ENCODE measurements at places on chromosomes 16 and 17.
A peak's percentile ranks its signal among the peaks of the same experiment; 100 is the strongest.

DNA sequence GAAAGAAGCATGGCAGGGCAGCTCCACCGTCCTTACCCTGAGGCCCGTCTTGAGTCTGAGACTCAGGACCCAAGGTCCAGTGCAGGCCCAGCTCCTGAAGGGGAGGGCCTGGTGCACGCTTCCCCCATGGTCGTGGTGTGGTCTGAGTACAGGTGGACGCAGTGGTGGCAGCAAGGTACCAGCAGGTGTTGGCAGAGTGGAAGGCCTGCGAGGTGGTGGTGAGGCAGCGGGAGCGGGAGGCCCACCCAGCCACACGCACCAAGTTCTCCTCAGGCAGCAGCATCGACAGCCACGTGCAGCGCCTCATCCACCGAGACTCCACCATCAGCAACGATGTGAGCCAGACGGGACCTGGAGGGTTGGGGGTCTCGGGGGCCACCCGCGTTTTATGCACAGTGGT, 27.7 kb downstream of the MNT start:
- DNase-seq: no peak

DNA sequence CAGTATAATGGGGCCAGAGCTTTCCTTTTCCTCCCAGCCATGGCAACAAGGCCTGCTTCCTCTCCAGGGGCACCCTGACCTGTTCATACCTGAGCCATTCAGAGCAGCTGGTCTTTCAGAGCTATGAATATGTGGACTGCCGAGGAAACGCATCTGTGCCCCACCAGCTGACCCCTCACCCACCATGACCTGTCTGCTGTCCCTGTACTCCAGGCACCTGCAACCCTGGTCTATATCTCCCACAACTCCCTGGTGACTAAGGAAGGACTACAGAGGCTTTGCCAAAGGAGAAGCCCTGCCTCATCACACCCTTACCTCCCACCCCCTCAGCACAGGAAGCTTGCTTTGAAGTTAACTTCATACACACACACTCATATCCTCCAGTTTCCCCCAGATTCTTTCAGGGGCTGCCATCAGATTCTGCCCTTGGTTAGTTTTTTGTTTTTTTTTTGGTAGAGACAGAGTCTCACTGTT, 6.0 kb downstream of the TMEM106A start:
- DNase-seq: no peak

DNA sequence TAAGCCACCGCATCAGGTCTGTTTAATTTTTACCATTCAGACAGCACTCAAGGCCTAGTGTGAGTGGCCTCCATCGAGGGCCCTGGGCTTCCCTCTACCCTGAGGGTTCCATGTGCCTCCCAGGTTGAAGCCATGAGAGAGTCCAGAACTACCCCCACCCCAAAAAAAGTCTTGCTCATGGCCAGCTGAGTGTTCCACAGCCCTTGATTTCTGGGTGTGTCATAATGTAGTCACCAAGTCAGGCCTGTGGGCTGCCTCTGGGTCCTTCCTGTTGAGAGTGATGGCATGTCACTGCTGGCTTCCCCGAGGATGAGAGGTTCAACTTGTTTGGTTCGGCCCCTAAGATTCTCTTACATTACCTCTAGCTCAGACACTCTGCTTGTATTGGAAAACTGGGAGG, 100.6 kb downstream of the PITPNC1 start:
- DNase-seq: peak; percentile 15

- no peak for DNase-seq
These were observed 14.5 kb downstream of the TEX14 start for GRCh38 chr17:58677194-58677880.

GRCh38 chr17:40417258-40417608, 463 bp downstream of the TOP2A start:
- DNase-seq: no peak

DNA sequence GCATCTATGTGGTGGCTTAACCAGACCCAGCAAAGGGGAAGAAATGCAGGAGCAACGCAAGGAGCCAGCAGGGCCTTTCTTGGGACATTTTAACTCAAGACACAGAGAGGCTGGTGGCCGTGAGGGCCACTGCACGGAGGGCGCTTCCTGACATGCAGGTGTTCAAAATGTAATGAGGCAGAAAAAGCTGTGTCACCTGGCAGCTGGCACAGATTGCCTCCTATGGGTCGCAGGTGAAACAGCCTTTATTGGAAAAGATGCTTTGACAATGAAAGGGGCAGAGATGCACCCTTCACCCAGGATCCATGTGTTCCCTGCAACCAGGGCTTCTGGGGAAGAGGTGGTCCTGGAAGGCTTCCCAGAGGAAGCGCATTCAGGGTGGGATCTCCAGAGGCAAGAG, 219.3 kb downstream of the XYLT1 start:
- no peak for DNase-seq

DNA sequence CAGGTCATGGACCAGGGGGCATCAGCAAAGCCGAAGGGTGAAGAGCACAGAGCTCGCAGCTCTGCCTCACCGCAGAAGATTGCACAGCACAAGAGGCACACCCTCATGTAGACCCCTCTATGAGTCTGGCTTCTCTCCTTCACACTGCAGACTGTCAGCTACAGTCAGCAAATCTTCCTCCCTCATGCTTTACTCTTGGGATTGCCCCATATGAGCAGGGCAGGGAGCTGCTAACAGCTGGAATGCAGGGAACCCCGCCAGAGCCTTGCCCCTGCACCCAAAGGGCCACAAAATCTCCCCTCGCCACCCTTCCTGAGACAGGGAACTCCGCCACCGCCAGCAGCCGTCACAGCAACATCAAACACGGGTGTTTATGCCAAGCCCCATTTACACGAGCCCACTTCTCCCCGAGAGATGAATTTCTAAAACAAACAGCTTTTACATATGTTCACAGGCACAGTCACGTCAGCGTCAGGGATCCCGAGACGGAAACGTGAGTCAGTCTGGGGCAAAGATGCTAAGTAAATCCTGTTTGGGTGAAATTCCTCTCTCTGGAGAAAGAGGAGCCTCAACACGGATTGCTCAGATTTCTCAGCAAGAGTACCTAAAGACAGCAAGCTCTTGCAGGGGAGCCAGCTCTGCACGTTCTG, 121.9 kb downstream of the CDYL2 start:
- no peak for DNase-seq

- DNase-seq: no peak
These were observed 35.3 kb downstream of the FA2H start for GRCh38 chr16:74739275-74739674.

- DNase-seq: no peak
These were observed 15.4 kb downstream of the HS3ST3B1 start for GRCh38 chr17:14316126-14316832.

DNA sequence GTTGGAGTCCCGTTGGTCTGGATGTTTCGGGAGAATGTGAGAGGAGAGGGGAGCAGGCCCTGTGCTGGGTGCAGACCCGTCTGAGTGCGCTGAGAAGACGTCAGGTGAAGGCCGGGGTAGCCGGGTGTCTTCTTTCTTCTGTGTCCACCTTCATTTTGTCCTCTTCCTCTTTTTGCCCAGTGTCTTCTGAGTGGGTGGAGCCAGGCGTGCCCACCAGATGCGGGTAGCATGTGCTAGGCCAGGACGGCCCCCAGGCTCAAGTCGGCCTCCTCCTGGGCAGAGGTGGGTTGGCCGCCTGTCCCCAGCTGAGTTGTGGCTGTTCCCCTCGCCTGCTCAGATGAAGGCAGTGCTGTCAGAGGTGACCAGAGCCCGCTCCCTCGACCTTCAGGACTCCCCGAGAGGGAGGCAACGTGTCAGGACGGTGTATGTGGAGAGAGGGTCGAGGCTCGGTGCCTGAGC, 3.5 kb downstream of the METRNL start:
- no peak for DNase-seq

GRCh38 chr17:34114174-34114573, 140.9 kb upstream of the CCL2 start:
- DNase-seq: no peak

DNA sequence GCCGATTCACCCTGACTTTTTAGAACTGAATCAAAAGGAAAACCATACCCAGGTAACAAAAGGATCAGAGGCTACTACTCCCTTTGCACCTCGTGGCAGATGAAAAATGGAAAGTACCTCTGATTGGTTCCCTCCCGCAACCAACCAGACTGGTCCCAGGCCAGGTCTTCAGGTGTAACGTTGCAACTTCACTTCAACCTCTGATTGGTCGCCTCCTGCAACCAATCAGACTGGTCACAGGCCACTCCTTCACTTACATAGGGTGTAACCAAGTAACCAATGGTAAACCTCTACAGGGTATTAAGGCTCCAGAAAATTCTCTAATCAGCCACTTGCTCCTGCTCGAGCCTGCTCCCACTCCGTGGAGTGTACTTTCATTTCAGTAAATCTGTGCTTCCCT, 89.4 kb downstream of the ADCY9 start:
- DNase-seq: no peak

- no peak for DNase-seq
These were observed 36.9 kb downstream of the PKD1L3 start for GRCh38 chr16:71963125-71963875.

DNA sequence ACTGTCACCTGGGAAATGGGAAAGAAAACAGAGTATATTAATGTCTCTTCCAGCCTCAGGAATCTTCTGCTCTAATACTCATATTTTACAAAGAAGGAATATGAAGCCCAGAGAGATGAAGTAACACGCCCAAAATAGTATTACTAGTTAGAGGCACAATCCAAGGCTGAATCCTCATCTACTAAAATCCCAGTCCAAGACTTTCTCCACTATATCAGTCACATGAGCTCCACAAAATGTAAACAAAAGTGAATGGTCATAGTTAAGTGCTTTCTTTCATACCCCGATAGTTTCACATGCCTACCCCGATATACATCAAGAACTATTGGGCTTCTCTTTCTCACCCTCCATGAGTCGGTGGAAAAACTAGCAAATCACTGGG, 965 bp downstream of the INTS2 start:
- DNase-seq: no peak

DNA sequence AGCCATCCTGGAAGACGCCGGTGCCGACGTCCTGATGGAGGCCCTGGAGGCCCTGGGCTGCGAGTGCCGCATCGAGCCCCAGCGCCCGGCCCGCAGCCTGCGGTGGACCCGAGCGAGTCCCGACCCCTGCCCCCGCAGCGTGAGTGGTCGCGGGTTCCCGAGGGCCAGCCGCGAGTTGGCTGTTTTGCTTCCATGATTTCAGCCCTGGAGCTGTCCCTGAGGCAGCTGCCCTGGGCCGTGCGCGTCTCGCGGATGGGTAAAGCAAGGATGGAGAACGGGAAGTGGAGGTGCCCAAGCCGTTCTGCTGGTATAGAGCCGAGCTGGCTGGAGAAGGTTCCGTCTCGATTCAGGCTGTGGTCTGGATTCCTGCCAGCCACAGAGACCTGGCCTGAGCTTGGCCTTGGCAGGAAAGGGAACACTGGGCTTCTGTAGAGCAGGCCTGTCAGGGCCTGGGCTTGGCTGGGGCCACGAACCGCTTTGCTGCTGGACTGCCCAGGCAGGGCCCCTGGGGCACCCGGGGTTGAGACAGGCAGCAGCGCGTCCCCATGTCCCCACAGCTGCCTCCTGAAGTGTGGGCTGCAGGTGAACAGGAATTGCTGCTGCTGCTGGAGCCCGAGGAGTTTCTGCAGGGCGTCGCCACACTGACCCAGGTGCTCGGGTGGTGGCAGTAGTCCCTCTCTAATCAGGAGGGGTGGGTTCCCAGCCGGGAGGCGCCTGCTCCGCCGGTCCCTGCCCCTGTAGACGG, 941 bp upstream of the MRPS34 start:
- no peak for DNase-seq

GRCh38 chr16:66740010-66740409, 11.4 kb downstream of the DYNC1LI2 start:
- no peak for DNase-seq

DNA sequence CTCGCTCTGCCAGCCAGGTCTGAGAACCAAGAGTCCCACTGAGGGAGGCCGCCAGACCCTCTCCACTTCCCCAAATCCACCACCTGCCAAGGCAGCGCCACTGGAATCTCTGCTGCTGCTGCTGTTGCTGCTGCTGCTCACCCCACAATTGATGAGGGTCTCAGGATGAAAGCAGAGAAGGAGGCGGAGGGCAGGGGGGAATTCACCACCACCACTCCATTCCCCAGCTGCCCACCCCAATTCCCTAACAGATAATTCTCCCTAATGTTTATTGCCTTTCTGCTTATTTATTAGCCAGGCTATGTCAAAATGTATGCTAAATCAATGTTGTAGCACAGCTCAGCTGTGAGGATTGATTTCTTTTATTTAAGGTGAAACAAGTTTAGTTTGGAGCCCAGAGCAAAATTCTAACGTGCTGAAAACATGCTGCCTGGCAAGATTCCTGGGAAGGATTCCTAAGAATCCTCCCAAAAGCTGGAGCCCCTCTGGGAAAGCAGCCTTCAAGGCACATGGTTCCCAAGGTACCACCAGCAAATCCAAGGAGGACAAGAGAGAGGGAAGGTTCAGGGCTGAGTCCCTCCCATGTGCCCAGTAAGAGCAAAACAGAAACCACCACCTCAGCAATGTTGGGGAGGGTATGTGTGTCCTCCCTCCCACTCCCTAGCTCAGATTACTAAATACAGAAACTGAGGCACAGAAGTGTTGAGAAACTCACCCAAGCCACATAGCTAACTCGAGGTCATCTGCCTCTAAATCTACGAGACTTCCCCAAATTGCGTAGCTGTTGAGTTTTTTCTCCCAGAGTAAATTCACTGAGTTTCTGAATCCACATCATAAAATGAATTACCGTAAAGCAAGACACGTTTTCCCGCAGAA, 12.2 kb upstream of the CDH5 start:
- DNase-seq: no peak

DNA sequence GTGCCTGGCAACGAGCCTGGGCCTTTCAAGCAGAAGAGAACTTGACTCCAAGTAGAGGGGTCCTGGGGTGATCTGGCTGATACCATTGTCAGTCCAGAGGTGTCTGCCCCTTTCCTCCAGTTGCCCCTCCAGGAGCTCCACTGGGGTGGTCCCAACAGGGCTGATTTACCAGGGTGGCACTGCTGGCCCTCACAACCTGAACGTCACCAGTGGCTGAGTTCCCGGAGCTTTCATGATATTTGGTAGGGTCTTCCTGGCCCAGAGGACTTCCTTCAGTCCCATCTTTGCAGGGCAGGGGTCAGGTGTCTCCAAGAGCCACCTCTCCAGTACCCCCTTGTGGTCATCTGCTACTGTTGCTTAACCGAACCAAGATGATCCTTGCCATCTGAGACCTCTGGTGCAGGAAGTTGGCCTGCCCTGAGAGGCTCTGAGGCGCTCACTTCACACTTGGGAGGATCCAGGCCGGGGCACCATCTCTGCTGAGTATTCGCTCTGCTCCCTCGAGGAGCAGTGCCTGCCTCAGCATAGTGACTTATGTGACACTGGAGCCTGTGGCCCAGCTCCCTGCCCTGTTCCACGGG, 3.5 kb downstream of the LIMD2 start:
- DNase-seq: peak; percentile 12

GRCh38 chr16:11871193-11871592, 19.9 kb upstream of the RSL1D1 start:
- DNase-seq: no peak

GRCh38 chr17:45848868-45849535, 4.3 kb downstream of the SPPL2C start:
- DNase-seq: no peak

Measured in T follicular helper cell (primary cell).